ENCODE measurements at places on chromosomes 16 and 17.
A peak's percentile ranks its signal among the peaks of the same experiment; 100 is the strongest.

DNA sequence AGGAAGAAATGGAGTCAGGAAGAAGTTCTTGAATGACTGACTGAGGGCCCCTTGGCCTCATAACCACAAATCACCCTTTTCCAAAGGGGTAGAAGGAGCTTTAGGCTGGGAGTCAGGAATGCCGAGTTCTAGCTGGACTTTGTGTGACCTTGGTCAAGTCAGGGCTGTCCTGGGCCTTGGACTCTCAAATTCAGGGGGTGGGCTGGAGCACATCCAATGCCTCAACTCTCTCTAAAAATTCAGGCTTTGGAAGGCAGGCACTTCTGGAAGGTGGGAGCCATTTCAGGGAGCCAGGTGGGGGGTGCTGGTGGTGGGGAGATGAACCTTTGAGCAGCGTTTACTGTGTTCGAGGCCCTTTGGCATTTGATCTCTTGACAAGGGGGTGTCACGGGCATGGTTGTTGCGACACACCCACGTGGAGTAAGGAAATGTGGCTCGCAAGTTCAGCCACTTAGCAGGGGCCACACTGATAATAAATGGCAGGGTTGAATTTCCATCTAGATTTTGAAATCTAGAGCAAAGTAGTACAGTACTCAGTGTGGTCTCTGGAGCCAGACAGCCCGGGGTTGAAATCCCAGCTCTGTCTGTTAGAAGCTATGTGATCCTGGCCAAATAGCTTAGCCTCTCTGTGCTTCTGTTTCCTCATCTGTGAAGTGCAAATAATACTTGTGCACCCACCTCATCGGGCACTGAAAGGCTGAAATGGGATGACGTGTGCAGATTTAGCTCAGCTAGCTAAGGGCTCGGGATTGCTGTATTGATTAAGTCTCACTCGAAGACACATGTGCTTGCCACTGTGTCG lies 47.1 kb upstream of the CIBAR2 start:
- no peak for DNase-seq

- DNase-seq: no peak
These were observed 743 bp downstream of the SHCBP1 start for GRCh38 chr16:46620266-46621005.

DNA sequence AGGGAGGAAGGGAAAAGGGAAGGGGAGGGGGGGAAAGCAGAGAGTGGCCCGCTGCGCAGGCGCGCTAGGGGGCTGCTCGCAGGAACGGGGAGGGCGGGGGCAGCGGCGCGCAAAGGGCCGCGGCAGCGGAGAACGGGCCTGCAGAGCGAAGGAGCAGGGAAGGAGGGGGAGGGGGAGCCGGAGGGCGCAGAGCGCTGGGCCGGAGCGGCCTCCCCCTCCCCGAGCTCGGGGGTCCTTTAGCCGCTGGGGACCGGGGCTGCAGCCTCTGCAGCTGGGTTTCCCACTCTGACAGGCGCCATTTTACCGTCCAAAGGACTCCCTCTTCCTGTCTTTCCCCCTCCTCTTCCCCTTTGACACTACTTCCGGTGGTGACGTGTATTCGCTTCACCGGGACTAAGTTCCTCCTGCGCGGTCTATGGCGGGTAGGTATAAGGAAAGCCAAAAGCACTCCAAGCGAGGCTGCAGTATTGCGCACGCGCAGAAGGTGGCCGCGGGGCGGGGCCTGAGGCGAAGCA lies at the start of gene CTDNEP1:
CTDNEP1 (minus strand) TSS at position 74 of the 515 bp plus-strand sequence. CDS start 438 bp downstream, outside the sequence.
- peak; percentile 99 for DNase-seq

DNA sequence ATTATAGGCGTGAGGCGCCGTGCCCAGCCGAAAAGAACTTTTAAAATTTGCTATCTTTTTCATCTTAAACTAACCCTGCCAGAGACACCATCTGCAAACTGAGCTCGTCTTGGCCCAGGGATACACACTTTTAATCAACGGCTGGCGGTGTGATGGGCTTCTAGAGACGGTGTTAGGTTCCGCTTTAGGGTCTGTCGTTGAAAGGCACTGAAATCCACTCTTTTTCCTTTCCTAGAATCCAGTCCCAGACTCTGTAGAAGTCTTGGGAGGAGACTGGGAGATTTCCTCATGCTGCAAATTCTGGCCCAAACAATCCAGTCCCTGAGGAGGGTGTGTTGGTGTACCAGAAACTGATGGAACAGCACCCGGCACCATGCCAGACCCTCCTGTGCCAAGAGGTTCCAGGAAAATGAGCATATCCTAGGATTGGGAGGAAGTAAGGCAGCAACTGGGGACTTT lies 52.0 kb upstream of the TEX2 start:
- DNase-seq: peak; percentile 45

GRCh38 chr17:80414508-80414802 lies 512 bp upstream of the ENDOV start:
- no peak for DNase-seq

- DNase-seq: no peak
These were observed 85.6 kb downstream of the FOXL1 start for GRCh38 chr16:86663685-86664521.

DNA sequence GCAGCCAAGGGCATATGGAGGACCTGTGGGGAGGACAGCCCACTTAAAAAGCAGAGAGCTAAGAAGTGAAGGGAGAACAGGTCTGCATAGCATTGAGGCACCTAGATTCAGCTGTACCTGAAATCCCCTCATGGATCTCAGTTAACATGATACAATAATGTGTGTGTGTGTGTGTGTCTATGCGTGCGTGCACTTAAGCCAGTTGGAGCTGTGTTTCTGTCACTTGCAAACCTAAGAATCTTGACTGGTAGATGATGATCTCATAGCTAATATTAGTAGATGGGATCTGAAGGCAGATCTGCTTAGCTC lies 1.7 kb upstream of the ITPRIPL2 start:
- DNase-seq: no peak

- no peak for DNase-seq
These were observed 178.1 kb downstream of the TOX3 start for GRCh38 chr16:52368859-52369258.

GRCh38 chr16:81405702-81406113 lies 38.9 kb upstream of the CMIP start:
- DNase-seq: no peak

- no peak for DNase-seq
These were observed 3.6 kb downstream of the PIEZO1 start for GRCh38 chr16:88781140-88782077.

DNA sequence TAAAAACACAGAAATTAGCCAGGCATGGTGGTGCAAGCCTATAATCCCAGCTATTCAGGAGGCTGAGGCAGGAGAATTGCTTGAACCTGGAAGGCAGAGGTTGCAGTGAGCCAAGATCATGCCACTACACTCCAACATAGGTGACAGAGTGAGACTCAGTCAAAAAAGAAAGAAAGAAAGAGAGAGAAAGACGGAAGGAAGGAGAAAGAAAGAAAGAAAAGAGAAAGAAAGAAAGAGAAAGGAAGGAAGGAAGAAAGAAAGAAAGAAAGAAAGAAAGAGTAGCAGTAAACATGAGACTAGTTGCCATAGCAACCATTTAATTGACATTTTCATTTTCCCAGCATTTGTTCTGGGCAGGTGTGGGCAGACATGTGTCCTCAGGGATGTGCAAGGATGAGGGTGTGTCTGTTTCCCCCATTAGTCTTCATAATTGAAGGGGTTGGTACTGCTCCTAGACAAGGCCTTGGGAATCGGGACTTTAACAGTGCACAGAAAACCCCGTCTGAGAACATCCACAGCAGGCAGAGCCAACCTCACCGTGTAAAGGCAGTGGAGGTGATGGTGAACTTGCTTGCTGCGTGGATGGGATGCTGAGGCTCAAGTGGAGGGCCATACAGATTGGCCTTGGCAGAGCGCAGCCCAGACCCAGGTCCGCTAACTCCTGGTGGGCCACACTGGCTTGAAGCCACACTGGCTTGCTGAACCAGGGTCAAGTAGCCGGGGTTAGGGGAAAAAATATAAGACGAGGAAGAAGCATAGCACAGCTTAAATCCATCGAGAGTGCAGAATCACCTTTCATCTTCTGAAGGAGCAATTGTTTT lies 35.2 kb upstream of the KIFC3 start:
- no peak for DNase-seq

GRCh38 chr16:19861811-19862327 lies 22.8 kb downstream of the GPRC5B start:
- DNase-seq: no peak

DNA sequence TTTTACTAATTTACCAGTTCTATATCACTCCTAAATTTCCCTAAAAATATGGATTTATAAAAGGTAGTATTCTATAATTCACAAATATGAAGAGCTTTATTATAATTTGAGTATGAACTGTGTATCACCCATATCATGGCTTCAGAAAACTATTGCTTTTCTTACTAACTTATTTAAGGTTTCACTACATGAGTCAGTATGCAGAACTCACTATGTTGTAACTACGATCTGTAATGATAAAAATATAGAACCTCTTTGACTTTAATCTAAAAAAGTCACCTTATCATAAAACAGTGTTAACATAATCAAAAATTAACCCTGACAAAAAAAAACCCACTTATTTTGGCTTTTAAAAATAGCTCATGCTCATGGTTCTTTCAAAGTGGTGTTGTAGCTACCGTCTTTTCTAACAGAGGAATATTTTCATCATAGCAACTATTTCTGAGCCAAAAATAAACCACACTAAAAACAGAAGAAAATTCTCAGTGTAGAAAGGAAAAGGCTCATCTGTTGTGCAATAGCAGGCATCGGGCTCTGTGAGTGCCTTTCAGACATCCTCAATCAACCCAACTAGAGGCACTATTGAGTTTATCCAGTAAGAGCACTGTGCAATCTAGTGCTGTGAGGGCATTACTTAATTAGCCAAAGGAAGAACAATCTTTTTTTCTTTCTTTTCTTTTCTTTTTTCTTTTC lies 42.1 kb downstream of the ITGAM start:
- no peak for DNase-seq

- no peak for DNase-seq
These were observed 2.3 kb downstream of the LIMD2 start for GRCh38 chr17:63697341-63698286.

- no peak for DNase-seq
These were observed 23.5 kb downstream of the GTF3C1 start for GRCh38 chr16:27526180-27526579.

Measured in urinary bladder (tissue), 4 donors.